ENCODE measurements at places on chromosomes 7 and 10.

DNA sequence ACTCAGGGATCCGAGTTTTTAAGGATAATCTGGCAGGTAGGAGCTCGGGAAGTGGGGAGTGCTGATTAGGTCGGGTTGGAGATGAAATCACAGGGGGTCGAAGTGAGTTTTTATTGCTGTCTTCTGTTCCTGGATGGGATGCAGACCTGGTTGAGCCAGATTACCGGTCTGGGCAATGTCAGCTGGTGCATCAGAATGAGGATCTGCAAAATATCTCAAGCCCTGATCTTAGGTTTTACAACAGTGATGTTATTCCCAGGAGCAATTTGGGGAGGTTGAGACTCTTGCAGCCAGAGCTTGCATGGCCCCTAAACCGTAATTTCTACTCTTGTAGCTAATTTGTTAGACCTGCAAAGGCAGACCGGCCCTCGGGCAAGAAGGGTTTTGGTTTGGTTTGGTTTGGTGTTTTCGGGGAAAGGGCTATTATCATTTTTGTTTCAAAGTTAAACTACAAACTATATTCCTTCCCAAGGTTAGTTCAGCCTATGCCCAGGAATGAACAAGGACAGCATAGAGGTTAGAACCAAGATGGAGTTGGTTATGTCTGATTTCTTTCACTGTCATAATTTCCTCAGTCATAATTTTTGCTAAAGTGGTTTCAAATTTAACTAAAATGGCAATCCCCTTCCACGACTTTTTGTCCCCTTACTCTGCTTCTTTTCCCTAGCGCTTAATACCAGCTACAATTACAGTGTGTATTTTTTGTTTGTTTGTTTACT, 20.6 kb upstream of the PIK3CG start:
- H3K36me3 ChIP-seq, result no peaks in the 10 kb centered on the region
- peaks cover 10% of the 10 kb centered on the region for H3K27me3 ChIP-seq
- no peak for DNase-seq
- no peak overlapping the region for H3K27ac ChIP-seq

GRCh38 chr10:122657729-122658128, 41.9 kb downstream of the C10orf120 start:
- H3K4me1 ChIP-seq, result no peaks in the 10 kb centered on the region
- no peak for DNase-seq
- no peak overlapping the region for H3K27ac ChIP-seq
- no peaks in the 10 kb centered on the region for H3K36me3 ChIP-seq
- H3K27me3 ChIP-seq, result no peaks in the 10 kb centered on the region

GRCh38 chr7:22579961-22580360, 80.0 kb upstream of the STEAP1B start:
- no peak overlapping the region for H3K4me3 ChIP-seq
- H3K4me1 ChIP-seq, result no peaks in the 10 kb centered on the region
- DNase-seq, result no peak
- H3K36me3 ChIP-seq, result no peaks in the 10 kb centered on the region
- peaks cover 20% of the 10 kb centered on the region for H3K27me3 ChIP-seq

DNA sequence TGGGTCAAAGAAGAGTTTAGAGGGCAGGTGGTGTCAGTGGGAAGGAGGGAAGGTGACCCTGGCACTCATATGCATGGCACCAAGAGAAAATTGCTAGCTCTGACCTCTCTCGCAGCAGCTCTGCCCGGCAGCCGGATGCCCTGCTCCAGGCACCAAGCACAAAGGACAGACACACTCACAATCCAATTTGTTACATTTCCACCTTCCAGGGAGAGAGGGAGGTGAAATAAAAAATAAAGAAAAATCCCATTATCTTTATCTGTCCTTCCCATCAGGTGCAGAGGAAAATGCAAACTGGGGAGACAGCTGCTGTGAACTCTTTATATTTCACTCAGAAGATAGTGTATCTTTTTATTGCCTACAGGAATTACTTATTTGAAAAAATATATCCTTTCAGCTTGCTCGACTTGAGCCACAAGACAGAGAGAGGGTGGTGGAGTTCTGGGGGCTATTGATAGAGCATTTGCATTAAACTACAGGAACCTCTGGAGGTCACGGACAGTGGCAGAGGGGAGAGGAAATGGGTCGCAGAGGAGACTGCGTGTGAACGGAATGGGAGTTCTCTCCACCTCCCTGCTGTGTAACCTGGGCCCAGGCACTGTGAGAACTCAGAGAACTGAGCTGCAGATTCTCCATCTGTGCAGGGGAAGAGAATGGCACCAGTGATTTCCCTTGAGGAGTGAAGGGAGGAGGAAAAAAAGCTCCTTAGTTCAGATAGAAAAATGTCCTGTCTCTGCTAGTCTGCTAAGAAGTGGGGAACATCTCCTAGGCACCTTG, 421.4 kb downstream of the PLXNA4 start:
- H3K4me3 ChIP-seq, result no peak overlapping the region
- DNase-seq, result no peak
- H3K27me3 ChIP-seq, result peaks cover 12% of the 10 kb centered on the region
- no peaks in the 10 kb centered on the region for H3K36me3 ChIP-seq
- H3K27ac ChIP-seq, result no peak overlapping the region

- no peak overlapping the region for H3K27ac ChIP-seq
- no peak for DNase-seq
- H3K27me3 ChIP-seq, result no peaks in the 10 kb centered on the region
- no peak overlapping the region for H3K4me3 ChIP-seq
- no peaks in the 10 kb centered on the region for H3K36me3 ChIP-seq
These were observed 44.0 kb downstream of the ASB4 start for GRCh38 chr7:95529701-95530100.

DNA sequence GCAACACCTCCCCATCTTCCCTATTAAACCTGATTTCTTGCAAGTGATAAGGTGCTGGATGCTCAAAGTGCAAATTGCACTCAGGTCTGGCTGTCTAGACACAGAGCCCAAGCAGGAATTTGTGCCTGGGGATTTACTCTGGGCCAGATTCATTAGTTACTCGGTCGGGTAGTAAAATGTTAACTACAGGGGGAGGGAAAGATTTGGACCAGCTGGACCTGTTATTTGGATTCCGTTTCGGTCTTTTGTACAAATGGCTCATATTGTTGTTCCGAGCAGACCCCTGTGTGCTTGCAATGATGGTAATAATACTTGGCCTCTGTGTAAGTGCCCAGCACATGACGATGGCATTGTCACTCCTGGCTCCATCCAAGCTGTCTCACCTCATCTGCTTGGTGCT, 609.6 kb downstream of the KCNMA1 start:
- no peaks in the 10 kb centered on the region for H3K4me1 ChIP-seq
- H3K27ac ChIP-seq, result no peak overlapping the region
- DNase-seq, result no peak

- no peak overlapping the region for H3K27ac ChIP-seq
- no peaks in the 10 kb centered on the region for H3K36me3 ChIP-seq
- H3K4me3 ChIP-seq, result no peak overlapping the region
- H3K27me3 ChIP-seq, result no peaks in the 10 kb centered on the region
These were observed 12.5 kb upstream of the CALD1 start for GRCh38 chr7:134766779-134767519.

DNA sequence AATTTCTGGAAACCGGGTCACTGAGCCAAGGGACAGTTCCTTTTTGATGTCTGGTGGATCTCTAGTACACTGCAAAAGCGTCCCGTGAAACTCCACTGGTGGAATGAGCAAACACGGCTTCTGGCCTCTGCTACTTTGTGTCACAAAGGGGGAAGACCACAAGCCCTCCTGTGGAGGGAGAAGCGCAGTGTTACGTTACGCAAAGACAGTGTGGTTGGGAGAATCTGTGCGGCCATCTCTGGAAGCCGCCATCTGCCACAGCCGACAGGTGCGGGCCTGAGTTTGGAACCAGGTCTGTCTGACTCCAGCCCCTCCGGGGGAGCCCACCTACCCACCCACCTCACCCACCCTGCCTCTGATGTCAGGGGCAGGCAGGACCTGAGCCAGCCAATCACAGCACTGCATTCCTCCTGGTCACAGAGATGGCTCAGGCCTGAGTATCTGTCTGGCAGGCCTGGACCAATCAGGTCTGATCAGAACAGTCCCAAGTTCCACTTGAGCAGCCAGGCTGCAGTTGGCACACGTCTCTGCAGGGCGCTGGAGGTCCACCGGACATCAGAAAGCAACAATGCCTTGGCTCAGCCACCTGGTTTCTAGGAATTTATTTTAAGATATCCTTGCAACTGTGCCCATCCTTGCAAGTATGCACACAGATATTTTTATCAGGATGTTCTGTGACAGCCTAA, 3.0 kb upstream of the CYP2W1 start:
- H3K27me3 ChIP-seq, result no peaks in the 10 kb centered on the region
- H3K4me3 ChIP-seq, result no peak overlapping the region
- no peaks in the 10 kb centered on the region for H3K36me3 ChIP-seq
- no peak overlapping the region for H3K27ac ChIP-seq
- H3K4me1 ChIP-seq, result peaks cover 5% of the 10 kb centered on the region
- no peak for DNase-seq

- H3K4me3 ChIP-seq, result no peak overlapping the region
- no peaks in the 10 kb centered on the region for H3K4me1 ChIP-seq
- no peaks in the 10 kb centered on the region for H3K27me3 ChIP-seq
- no peak for DNase-seq
These were observed 112.0 kb downstream of the EBF3 start for GRCh38 chr10:129851941-129852640.

- H3K27me3 ChIP-seq, result no peaks in the 10 kb centered on the region
- H3K36me3 ChIP-seq, result peaks cover 91% of the 10 kb centered on the region
- no peak overlapping the region for H3K4me3 ChIP-seq
- no peak overlapping the region for H3K27ac ChIP-seq
- H3K4me1 ChIP-seq, result no peaks in the 10 kb centered on the region
- DNase-seq, result no peak
These were observed 54.1 kb downstream of the UBE3C start for GRCh38 chr7:157192861-157193260.

GRCh38 chr7:45036796-45037195, 36.8 kb downstream of the CCM2 start:
- H3K4me1 ChIP-seq, result peaks cover 27% of the 10 kb centered on the region
- H3K4me3 ChIP-seq, result no peak overlapping the region
- DNase-seq, result no peak
- H3K36me3 ChIP-seq, result peaks cover 77% of the 10 kb centered on the region
- H3K27ac ChIP-seq, result 0 out of 2 replicates have a peak overlapping the region, but pooled peaks have one; percentile 37

- DNase-seq, result no peak
- H3K27ac ChIP-seq, result no peak overlapping the region
- H3K4me1 ChIP-seq, result no peaks in the 10 kb centered on the region
- no peak overlapping the region for H3K4me3 ChIP-seq
- no peaks in the 10 kb centered on the region for H3K36me3 ChIP-seq
- no peaks in the 10 kb centered on the region for H3K27me3 ChIP-seq
These were observed 3.5 kb downstream of the STK31 start for GRCh38 chr7:23713285-23714149.

- no peaks in the 10 kb centered on the region for H3K4me1 ChIP-seq
- no peak overlapping the region for H3K4me3 ChIP-seq
- no peak overlapping the region for H3K27ac ChIP-seq
- no peak for DNase-seq
- H3K27me3 ChIP-seq, result no peaks in the 10 kb centered on the region
These were observed 184.7 kb upstream of the FZD1 start for GRCh38 chr7:91079487-91079886.

- no peak overlapping the region for H3K27ac ChIP-seq
- H3K27me3 ChIP-seq, result no peaks in the 10 kb centered on the region
- no peak for DNase-seq
- no peaks in the 10 kb centered on the region for H3K4me1 ChIP-seq
These were observed 163.3 kb downstream of the SVIL start for GRCh38 chr10:29471544-29471859.

DNA sequence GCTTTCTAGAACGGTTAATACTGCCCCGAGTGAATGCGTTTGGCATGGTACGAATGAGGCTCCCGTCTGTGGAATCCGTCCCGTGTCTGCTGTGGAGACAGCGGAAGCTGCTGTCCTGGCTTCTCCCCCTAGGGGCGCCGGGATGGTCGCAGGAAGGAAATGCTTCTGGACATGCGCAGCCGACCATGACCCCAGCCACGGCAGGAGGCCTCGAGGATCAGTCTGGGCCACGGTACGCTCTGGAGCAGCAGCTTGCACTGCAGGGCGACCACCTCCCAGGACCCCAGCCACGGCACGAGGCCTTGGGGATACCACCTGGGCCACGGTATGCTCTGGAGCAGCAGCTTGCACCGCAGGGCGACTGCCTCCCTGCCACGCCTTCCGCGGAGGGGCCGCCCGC, 107.9 kb downstream of the CYTH3 start:
- DNase-seq, result no peak
- H3K36me3 ChIP-seq, result peaks cover 33% of the 10 kb centered on the region
- H3K4me1 ChIP-seq, result no peaks in the 10 kb centered on the region
- H3K27ac ChIP-seq, result no peak overlapping the region
- no peaks in the 10 kb centered on the region for H3K27me3 ChIP-seq

- no peak overlapping the region for H3K27ac ChIP-seq
- no peak for DNase-seq
- no peak overlapping the region for H3K4me3 ChIP-seq
- no peaks in the 10 kb centered on the region for H3K4me1 ChIP-seq
- H3K36me3 ChIP-seq, result no peaks in the 10 kb centered on the region
These were observed 194.4 kb upstream of the TCF7L2 start for GRCh38 chr10:112755446-112756234.

- no peaks in the 10 kb centered on the region for H3K27me3 ChIP-seq
- no peak overlapping the region for H3K27ac ChIP-seq
- H3K4me3 ChIP-seq, result no peak overlapping the region
- no peaks in the 10 kb centered on the region for H3K4me1 ChIP-seq
These were observed 21.3 kb upstream of the AGR2 start for GRCh38 chr7:16826060-16826459.

DNA sequence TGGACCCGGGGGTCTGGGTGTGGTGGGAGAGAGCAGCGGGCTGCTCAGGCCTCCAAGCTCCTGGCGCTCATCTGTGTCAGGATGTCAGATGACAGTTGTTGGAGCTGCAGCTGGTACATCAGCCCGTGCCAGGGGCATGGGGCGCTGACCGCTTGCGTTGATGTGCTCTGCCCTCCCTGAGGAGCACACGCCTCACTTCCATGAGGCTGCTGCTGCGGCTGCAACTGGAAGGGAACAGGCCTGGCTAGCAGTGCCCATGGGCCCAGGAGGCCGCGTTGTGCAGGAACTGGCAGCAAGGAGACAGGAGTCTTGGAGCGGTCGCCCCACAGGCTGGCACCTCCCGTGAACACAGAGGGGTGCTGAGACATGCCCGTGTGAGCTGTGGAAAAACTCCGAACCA, 361.3 kb upstream of the MKI67 start:
- H3K4me3 ChIP-seq, result no peak overlapping the region
- H3K27me3 ChIP-seq, result no peaks in the 10 kb centered on the region
- H3K27ac ChIP-seq, result no peak overlapping the region
- no peaks in the 10 kb centered on the region for H3K4me1 ChIP-seq
- H3K36me3 ChIP-seq, result no peaks in the 10 kb centered on the region

GRCh38 chr10:100021322-100021721, 11.6 kb upstream of the DNMBP start:
- no peak overlapping the region for H3K4me3 ChIP-seq
- no peaks in the 10 kb centered on the region for H3K4me1 ChIP-seq
- no peak for DNase-seq

- H3K27me3 ChIP-seq, result no peaks in the 10 kb centered on the region
- no peak overlapping the region for H3K4me3 ChIP-seq
- H3K36me3 ChIP-seq, result no peaks in the 10 kb centered on the region
- H3K4me1 ChIP-seq, result no peaks in the 10 kb centered on the region
These were observed 12.6 kb upstream of the DNAJC1 start for GRCh38 chr10:22016046-22016705.

- H3K27ac ChIP-seq, result no peak overlapping the region
- DNase-seq, result no peak
- no peaks in the 10 kb centered on the region for H3K27me3 ChIP-seq
- peaks cover 15% of the 10 kb centered on the region for H3K4me1 ChIP-seq
- no peaks in the 10 kb centered on the region for H3K36me3 ChIP-seq
These were observed 4.7 kb downstream of the ACBD7 start for GRCh38 chr10:15083674-15084501.
